ENCODE measurements at places on chromosomes 7 and 10. TPM values are rescaled to one million over a fixed set of nuclear protein-coding genes. Genes with fewer than 3 reads are reported as not detected.
A peak's percentile ranks its signal among the peaks of the same experiment; 100 is the strongest.

The GNAI1 gene
- total RNA-seq = 44.0 TPM

The WIPF3 gene
- not detected for total RNA-seq

The AEBP1 gene
- 17.8 TPM for total RNA-seq

The IRF5 gene
- 0.16 TPM for total RNA-seq

The SFTPD gene
- total RNA-seq = not detected

The MYL10 gene
- total RNA-seq = 4.1 TPM

GRCh38 chr10:13352519-13352918, 4.4 kb upstream of the SEPHS1 start:
- no peak for DNase-seq

DNA sequence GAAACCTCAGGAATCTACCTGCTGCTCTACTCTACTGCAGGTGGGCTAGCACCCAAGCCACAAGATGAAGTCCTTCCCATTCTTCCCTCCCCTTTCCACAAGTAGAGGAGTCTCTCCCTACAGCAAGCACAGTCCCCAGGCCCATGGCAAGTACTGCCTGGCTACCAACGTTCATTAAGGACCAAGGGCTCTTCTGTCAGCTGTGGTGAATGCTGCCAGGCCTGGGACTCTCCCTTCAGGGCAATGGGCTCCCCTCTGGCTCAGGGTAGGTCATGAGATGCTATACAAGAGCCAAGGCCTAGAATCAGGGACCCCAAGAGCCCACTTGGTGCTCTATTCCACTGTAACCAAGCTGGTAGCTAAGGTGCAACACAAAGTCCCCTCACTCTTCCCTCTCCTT, 39.8 kb downstream of the SNX13 start:
- no peak for DNase-seq

DNA sequence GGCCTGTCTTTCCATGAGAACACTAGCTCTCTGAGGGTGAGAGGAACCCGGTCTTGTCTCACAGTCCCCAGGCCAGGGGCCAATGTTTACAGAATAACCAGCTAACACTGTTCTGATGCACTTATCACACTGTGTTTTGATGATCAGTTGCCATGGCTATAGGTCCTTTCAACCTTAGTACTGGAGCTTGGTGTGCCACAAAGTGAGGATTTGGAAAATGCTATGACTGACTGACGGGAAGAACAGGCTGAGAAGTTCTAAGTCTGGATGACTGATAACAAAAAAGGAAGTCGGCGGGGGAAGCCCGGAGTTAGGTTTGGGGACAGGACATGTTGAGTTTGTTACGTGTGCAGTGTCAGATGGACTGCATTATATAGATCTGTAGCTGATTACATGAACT, 141.8 kb downstream of the CTTNBP2 start:
- no peak for DNase-seq

DNA sequence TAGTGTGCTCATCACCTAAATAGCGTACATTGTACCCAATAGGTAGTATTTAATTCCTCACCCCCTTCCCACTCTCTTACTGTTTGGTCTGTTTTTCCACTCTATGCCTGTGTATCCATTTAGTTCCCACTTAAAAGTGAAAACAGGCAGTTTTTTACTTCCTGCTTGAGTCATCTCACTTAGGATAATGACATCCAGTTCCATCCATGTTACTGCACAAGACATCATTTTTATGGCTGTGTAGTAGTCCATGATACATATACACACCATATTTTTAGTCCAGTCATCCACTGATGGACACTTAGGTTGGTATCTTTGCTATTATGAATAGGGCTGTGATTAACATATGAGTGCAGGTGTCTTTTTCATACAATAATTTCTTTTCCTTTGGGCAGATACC, 10.1 kb downstream of the STK17A start:
- DNase-seq = no peak

- no peak for DNase-seq
Observed at GRCh38 chr7:24419077-24419476, 135.1 kb downstream of the NPY start.

DNA sequence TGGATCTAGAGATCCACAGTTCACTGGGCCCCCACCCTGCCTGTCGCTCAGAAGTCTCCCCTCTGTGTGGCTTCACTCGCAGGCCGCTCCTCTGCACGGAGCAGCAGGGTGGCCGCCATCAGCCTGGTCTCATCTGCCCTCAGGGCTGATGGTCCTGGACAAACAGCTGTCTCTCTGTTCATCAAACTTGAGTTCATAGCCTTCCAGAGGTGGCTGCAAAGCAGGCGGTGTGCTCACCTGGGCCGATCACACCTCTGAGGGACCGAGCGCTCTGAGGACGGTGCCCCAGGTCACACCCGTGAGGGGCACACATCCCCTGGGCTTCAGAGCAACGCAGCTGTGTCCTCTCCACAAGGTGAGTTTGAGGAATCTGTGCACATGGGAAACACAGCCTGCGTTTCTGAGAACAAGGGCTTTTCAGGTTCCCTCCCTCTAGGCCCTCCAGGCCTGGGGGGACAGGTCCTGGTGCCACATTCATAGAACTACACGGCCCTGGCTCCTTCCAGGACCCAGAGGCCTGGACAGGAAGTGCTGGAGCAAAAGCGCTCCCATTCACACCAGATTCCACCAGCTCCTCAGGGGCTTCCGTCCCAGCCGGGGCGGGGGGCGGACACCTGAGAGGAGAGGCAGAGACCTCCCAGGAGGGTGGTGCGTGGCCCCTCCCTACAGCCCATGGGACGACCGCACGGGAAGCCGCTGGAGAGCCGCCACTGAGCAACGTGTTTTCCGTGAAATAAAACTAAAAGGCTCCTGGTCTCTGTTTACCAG, 31.2 kb upstream of the FAM20C start:
- peak; percentile 20 for DNase-seq

DNA sequence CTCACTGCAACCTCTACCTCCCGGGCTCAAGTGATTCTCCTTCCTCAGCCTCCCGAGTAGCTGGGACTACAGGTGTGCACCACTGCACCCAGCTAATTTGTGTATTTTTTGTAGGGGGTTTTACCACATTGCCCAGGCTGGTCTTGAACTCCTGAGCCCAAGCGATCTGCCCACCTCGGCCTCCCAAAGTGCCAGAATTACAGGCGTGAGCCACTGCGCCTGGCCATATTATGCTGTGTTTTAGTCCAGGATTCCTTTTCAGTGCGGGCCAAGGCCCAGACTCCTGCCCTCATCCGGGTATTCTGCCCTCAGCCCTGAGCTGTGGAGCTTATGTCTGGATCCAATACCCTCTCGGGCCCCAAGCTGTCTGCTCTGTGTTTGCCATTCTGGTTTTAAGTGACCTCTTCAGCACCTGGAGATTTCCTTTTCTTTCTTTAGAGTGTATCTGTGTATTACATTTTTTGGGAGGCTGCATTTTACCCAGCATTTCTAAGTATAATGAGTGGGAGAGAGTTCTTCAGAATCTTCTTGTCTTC, 114.9 kb downstream of the BUB3 start:
- no peak for DNase-seq

DNA sequence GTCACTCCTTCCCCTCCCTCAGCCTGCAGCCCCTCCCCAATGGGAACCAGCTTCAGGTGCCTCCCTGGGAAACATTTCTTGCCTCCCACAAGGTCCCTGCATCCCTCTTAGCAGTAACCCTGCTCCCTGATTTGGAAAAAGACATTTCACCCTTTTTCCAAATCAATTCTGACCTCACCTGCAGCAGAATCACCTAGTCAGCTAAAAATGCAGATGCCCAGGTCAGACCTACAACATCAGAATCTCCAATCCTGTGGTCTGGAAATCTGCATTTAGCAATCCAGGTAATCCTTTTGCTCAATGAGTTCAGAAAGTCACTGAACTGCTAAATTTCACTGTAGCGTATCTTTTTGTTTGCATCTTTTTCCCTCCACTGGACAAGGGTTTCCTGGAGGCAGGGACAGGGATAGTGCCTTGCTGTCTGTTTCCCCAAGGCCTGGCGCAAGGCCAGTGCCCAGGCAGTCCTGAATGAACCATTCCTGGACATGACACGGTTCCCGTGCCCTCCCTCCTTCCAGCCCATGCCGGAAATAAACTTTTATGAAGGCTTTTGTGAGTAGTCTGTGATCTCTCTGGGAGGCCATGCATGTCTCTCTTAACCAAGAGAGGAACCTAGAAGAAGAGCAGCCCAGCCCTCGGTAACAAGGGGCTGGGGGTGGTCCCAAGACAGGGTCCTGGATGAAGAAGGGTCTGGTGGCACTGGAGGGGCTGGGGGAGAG, 44.0 kb downstream of the COL13A1 start:
- DNase-seq = peak; percentile 43

DNA sequence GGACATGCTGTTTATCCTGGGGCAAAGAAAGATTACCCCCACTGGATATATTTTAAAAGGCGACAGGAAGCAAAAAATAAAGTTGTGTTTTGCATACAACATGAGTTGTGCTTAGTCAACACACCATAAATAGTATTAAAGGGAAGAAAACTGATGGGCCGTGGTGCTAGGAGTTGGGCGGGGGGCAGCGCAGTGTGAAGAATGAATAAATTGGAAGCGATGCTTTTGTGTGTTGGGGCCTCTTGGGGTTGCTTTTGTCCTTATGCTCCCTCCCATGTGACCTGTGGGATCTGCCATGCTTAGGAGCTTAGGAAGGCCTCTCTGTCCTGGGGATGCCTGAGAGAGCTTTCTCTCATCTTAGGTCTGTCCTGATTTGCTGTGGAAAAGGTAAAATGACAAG, 35.0 kb upstream of the AGR3 start:
- no peak for DNase-seq

- peak; percentile 56 for DNase-seq
Observed at GRCh38 chr7:155456738-155457543, 988 bp upstream of the EN2 start.

DNA sequence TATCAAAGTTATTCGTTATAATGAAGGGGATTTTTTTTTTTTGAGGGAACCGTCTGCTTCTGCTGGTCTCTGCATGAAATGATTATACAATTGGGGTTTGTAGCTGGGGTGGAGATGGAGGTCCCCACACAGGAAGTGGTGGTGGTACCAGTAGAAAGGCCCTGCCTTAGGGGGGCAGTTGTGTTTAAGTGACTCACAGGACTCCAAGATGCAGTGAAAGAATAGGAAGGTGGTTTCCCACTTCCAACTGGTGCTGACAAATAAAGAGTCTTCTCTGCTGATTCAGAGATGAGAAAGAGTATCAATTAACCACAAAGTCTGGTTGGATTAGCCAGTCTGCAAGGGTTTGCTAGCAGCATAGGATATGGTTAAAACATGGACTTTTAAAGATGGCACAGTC, 376.0 kb downstream of the SORCS3 start:
- DNase-seq = no peak

- no peak for DNase-seq
Observed at GRCh38 chr7:50119815-50120637, 27.0 kb upstream of the ZPBP start.

GRCh38 chr7:40483630-40484029, 348.8 kb downstream of the SUGCT start:
- no peak for DNase-seq

DNA sequence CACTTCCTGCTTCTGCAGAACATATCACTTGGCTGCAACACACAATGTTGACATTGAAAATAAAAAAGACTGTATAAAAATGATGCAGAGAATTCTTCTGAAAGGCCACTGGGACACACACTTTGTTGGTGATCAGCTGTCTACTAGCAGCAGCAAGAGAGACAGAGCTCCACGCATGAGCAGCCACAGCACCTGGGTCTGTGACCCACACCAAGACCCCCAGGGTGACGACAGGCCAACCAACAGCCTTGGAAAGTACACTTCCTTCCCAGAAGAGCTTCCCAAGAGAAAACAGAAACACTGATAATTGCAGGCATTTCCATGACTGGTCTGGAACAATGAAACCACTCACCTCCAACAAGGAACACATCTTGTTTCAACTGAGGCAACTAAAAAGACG, 239.0 kb downstream of the DIP2C start:
- DNase-seq = no peak

DNA sequence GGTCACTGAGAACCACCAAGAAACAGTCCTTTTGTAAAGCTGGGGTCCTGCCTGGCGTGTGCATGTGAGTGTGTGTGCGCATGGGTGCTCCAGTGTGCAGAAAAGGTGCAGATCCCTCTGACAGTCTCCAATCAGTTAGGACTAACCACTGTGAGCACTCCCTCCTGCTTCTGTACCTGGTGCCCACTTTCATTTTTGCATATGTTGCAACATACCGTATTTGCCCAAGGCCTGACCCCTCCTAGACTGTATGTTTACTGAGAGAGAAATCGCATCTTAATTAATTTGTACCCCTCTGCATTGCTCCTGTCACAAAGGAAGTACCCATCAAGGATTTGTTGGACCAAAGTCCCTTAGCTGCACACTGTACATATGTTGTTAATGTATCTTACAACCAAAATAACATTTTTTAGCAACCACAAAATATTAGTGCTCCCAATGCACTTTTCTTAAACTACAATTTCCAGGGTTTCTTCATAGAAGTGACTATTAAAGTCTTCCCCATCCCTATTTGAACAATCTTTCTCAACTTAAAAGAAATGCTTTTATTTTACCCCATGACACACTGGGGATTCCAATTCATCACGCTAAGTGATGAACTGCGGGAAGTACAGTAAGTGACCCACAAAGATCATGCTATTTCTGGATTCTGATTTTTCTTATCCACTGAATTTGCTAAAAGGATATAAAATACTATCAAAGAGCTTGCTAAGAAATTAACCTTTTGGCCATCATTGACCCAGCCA, 16.6 kb downstream of the PAXIP1 start:
- DNase-seq = no peak

GRCh38 chr7:120272261-120272660, 714 bp upstream of the KCND2 start:
- DNase-seq = peak; percentile 56

DNA sequence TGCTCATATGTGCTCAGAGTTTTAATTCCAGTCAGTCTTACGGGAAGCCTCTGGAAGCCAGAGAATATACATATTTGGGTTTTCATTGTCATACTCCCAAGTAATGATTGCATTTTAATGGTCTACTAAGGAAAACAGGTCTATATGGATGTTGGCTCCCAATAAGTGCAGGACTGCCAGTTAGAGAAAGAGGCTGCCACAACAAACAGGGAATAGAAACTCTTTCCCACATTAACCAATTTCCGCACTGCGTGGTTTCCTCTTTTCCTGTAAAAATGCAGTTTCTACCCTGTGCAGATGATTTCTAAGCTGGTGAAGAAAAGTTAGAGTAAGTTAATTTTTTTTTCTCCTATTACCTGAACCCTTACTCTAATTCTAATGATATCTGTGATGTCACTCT, 78.2 kb downstream of the CCSER2 start:
- no peak for DNase-seq

DNA sequence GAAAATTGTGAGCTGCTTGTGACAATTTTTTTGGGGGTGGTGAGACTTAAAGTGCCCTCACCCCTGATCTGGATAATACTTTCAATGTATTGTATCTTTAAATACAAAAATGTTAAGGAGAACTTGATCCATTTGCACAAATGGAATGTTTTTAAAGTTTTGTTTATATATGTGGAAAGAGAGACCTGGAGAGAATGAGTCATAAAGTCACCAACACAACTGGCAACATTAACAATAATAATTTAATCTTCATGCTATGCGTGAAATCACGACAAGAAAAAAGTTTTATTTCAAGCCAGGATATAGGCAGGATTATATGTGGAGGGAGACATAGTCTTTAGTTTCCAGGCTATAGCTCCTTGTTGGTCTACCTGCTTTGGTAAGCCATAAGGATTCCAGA, 537.5 kb downstream of the GPAM start:
- no peak for DNase-seq

Measured in SJCRH30 (cell line).